ENCODE measurements at places on chromosomes 3 and 15. TPM values are rescaled to one million over a fixed set of nuclear protein-coding genes. Genes with fewer than 3 reads are reported as not detected.

DNA sequence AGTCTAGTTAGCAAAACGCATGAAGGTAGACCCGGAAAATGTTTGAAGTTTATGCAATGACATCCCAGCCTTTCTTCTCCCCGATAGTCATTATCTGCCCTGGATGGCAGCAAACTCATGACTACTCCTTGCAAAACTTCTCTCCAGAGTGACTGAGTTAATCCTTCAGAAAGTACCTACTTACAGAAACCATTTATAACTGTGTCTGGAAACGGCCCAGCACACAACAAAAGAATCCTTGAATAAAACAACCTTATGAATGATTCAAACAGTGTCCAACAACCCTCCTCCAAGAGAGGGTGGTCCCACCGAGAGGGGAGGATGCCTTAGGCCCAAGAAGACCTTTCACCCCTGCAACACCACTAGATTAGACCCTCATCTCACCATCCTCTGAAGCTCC lies 14.2 kb downstream of the ST8SIA2 start:
- DNase-seq, result no peak

DNA sequence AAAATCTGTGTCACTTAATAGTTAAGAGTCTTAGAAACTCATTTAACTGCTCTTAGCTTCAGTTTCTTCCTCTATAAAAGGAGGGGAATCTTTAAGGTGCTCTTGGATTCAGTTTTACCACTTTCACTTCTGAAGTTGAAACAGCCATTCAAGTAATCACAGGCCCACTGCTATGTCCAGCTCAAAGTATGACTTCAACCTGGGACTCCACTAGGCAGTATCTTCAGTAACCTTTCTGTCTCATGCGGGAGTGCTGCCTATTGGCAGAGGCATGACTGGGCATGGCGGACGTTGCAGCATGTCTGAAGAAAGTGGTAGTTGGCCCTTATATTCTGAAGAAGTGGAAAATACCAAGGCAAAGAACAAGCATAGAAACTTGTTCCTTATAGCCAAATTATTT lies 92.3 kb downstream of the DHX30 start:
- no peak for DNase-seq

GRCh38 chr3:43659250-43659880 lies 31.4 kb upstream of the ABHD5 start:
- no peak for DNase-seq

GRCh38 chr3:37765591-37766488 lies 95.8 kb upstream of the CTDSPL start:
- DNase-seq, result no peak

DNA sequence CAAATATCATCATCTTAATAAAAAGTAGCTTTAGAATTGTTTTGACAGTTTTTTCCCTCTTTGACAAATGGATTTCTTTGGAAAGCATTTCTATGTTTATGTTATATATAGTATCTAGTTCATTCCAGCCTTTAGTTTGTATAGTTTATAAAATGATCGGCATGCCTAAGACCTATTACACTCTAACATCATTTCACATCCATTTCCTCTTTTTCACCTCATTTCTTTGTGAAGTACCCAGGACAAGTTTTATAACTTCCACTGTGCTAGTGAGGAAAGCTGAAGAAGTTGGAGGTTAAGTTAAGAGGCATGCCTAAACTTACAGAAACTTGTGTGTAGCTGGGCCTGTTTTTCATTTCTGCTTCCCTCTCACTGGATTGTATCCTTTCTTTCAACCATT lies 178.4 kb downstream of the TP63 start:
- no peak for DNase-seq

GRCh38 chr3:64316971-64317370 lies 91.7 kb upstream of the PRICKLE2 start:
- no peak for DNase-seq

DNA sequence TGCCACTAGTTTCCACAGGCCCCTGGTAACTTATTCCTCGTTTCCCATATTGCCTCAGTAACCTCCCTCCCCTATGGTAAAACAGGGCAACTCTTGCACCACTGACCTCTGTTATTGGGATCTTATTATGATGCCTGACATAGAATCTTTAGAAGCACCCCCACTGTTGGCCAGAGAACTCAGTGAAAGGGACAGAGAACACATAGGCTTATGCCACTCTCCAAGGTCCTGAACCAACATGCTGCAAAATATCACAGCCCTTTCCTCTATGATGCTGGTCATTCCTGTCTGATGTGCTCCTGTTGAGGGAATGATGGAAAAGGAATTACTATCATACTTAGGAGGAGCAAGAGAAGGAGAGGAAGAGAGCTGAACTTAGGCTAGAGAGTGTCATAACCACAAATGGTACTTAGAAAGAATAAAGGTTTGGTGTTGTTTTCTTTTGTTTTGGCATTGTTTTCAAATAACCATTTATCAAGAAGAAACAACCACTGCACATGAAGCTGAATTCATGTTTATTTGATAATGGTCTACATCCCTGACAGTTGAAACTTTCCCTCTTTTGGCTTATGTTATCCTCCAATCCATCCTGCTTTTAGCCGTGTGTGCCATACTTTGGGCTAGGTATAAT lies 330.2 kb downstream of the EPHB1 start:
- peak; percentile 8 for DNase-seq

GRCh38 chr3:31167666-31168065 lies 273.2 kb upstream of the GADL1 start:
- DNase-seq, result no peak

DNA sequence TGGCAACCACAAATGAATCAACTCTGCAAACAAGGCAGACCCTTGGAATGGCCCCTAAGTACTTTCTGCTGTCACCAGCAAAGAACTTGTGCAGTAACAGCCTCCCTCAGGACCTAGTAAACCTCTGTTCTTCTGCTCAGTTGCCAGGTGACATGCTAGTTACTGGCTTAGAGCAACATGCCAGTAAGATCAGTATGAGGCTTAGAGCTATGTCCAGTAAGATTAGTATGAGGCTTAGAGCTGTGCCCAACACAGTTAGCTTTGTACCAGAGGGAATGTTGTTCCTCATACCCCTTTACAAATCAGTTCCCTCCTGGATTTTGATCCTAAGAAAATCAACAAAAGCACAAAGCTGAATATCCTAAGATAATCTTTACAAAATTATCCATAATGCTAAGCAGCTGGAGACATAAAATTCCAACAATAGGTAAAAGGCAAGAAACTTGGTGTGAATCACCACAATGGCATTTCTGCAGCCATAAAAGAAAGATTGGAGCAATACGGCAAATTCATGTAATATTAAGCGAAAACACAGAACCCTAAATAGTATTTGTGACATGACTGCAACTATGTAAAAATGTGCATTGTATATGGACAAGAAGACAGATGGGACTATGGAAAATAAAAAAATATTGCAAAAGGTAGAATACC lies 107.3 kb upstream of the LPP start:
- DNase-seq, result no peak

GRCh38 chr3:140285380-140285779 lies 350.4 kb downstream of the CLSTN2 start:
- DNase-seq, result no peak

DNA sequence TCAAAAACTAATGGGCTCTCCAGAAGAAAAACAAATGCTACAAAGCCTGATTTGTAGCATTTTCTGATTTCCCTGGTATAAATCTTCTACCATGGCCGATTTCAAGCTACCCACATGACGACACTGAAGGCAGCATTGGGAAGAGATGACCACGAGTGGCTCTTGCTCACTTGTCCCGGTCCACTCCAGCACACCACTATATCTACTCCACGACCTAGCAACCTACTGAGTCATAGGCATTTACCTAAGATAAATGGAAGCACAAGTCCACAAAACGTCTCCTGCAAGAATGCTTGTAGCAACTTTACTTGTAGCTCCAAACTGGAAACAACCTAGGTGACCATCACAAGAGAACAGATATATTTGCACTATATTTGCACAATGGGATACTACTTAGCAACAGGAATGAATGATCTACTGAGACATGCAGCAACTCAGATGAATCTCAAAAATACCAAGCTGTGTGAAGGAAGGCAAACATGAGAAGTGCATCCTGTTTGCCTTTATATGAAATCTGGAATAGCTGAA lies 60.8 kb upstream of the HES1 start:
- no peak for DNase-seq

DNA sequence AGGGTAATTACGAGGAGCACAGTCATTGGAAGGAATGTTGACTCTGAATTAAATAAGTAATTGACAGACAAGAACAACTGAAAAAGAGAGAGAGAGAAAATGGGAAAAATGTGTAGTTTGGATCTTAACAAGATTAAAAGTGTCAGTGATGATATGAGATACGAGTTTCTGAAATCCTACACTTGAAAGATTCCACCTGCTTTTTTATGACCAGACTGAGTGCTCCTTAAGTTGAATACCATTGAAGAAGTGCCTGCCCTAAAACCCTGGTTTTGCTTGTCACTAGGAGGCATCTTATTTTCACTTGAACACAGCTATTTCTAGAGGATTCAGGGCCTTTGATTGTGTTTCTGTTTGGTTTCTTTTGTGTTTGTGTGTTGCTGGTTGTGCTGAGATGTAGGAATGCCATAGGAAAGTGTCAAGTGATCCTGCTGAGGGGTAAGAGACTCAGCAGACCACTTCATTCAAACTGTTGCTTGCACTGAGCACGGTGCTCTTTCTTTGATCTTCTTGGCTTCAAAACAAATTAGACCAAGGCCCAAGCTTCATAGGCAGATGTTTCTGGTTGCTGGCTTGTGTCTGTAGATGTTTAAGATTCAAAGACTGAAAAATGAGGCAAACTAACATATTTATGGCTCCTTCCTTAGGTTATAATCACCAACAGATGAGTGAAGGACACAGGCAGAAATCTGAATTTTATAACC lies 17.2 kb upstream of the ABHD10 start:
- DNase-seq, result no peak

DNA sequence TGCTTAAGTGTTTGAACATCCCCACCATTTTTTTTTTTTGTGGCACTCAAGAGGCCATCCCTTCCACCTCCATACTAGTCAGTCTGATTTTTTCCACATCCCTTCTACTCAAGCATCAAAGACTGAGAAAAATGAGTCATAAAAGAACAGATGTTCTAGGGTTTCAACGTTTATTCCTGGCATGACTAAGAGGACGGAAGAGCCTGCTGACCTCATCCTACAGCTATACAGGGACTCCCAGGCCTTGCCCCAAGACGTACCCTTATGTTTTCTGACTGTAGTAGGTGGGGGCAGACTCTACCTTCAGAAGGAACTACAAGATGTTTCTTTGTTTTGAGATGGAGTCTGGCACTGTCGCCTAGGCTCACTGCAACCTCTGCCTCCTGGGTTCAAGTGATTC lies 3.3 kb upstream of the ITPKA start:
- peak; percentile 69 for DNase-seq

GRCh38 chr3:150243466-150243865 lies 164.6 kb upstream of the TSC22D2 start:
- no peak for DNase-seq

DNA sequence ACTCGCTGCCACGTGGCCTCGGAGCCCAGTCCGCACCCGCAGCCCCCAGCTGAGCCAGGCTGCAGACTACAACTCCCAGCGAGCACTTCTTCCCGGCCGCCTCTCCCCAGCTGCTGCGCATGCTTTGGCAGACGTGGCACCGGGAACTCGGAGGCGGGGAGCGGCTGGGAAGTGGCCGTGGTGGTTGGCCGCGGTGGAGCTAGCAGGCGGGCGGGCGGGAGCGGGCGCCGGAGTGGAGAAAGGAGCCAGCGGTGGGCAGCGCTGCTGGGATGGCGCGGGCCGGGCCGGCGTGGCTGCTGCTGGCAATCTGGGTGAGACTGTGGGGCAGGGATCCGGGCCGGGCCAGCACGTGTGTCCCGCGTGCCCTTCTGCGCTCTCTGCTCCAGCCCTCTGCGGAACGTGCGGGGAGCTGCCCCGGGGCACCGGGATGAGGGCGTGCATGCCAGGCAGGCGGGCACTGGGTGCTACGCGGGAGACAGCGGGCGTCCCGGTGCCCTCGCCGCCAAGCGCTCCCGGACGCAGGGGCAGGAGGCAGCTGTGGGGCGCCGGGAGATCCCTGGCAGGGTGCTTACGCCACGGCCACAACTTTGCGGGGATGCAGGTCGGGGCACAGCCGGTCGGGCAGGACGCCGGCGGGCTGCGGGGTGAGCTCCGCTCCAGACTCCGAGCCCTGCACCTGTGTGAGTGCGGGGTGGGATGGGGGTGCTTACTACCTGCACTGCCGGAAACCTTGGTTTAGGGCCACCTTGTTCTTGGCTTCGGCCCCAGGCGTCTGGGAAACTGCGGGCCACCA lies at the start of gene PDIA5:
TSS of gene PDIA5 (plus strand) at position 130 of the 793 bp plus-strand sequence. CDS start at position 270, 140 bp downstream.
- peak; percentile 83 for DNase-seq

- DNase-seq, result peak; percentile 71
Measured at GRCh38 chr15:84992157-84992944, 10.7 kb downstream of the PDE8A start.

GRCh38 chr3:49164983-49165720 lies 979 bp downstream of the CCDC71 start:
- no peak for DNase-seq

GRCh38 chr3:187520027-187520945 lies 149.9 kb downstream of the SST start:
- DNase-seq, result no peak

GRCh38 chr15:80989081-80989517 lies 520 bp downstream of the MESD start:
- DNase-seq, result no peak

GRCh38 chr3:20038699-20039465 lies 1.4 kb upstream of the KAT2B start:
- no peak for DNase-seq

- no peak for DNase-seq
Measured at GRCh38 chr15:64621056-64621455, 154.3 kb downstream of the RBPMS2 start.

- peak; percentile 44 for DNase-seq
Measured at GRCh38 chr3:53255423-53255774, 423 bp downstream of the TKT start.

DNA sequence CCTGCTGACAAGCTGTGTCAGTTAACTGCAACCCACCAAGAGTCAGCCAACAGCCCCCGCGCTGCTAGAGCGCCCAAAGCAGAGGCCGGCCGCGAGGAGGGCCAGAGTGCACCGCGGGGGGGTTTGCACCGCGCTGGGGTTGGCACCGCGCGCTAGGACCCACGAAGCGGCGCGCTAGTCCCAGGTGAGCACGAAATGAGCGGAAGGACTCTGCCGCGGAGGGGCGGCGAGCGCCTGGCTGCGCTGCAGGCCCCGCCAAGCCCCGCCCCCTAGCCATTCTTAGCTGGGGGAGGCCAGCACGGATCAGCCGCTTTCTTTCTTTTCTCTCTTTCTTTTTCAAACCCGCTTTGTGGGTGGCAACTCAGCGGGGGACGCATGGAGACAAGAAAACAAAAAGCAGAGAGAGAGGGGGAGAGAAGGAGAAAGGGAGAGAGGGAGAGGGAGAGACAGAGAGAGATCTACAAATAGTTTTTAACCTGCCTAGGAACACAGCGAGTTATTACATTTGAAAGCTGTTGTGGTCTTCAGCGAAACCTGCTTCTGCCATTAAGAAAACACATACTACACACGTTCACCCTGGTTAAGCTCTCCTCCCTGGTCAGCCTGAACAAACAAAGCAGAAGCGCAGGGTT lies 6.9 kb upstream of the FOXB1 start:
- DNase-seq, result peak; percentile 69

The TRPM1 gene
- total RNA-seq, result not detected

The CCR4 gene
- total RNA-seq, result 27.9 TPM

The ADGRG7 gene
- not detected for total RNA-seq

The CD47 gene
- 60.2 TPM for total RNA-seq

The GOLGA8S gene
- total RNA-seq, result 0.05 TPM

The CHRNA5 gene
- 1.5 TPM for total RNA-seq

The FBXL22 gene
- total RNA-seq, result 0.43 TPM

The CX3CR1 gene
- not detected for total RNA-seq

The ERICH6 gene
- not detected for total RNA-seq

The NME9 gene
- 2.0 TPM for total RNA-seq

The FSTL1 gene
- total RNA-seq, result not detected

The GOLGA6L7 gene
- total RNA-seq, result not detected
